Kidney glomerular epithelial cell (primary cell): ENCODE measurements at places on chromosomes 11 and 22.

DNA sequence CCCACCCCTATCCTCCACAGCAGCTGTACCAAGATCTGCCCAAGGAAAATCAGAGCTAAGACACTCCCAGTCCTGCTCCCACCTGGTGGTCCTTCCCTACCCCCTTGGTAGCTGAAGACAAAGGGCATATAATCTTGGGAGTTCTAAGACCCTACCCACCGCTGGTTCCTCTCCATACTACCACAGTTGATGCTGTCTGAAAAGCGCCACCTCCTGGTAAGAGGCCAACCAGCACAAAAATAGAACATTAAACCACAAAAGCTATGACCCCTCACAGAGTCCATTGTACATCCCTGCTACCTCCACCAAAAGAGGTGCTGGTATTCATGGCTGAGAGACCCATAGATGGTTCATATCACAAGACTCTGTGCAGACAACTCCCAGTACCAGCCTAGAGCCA lies 161.5 kb upstream of the ARHGAP42 start:
- DNase-seq, result no peak

DNA sequence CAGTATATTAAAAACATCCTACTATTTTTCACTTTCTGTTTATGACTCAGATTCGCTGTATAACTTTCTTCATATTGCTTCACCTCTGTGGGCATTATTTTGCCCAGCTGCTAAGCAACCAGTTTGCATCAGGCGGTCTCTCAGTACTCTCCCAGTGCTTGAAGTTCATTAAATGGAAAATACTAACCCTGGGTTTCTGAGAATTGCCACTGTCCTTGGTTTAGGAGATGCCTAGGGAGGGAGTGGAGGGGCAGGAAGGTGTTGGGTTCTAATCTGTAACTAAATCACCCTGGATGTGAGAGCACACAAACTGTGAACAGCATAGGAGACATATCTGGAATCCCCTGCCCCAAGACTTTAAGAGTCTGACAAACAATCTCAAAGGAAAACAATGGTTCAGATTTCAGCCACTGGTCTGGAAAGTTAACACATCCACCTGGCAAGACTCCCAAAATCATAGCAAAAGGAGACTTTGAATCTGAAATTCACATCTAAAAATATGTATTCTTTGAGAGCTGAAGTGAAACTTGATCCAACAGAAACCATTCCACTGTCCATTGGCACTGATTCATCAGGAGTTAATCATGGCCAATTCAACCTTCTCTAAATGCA lies 540.0 kb downstream of the SOX6 start:
- DNase-seq, result peak; percentile 90

DNA sequence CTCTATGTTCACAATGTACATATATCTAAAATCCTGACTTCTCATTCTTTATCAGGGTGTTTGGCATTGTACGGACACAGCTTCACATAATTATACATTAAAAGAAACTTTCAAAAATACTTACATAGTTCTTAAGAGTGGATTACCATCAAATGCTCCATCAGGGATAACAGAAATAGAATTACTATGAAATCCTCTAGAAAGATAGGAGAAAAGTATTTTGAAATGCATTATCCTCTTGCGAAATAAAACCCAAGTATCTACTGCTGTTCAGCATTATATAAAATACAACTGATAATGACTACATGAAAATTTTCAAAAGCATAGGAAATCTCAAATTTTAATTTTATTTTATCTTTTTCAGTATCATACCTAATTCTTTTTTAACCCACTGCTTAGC lies 17.8 kb upstream of the CCDC34 start:
- no peak for DNase-seq

- DNase-seq, result peak; percentile 62
Observed at GRCh38 chr22:17638182-17638431, 450 bp upstream of the BCL2L13 start.

- DNase-seq, result peak; percentile 56
Observed at GRCh38 chr11:114307524-114308203, 11.5 kb downstream of the NNMT start.

- no peak for DNase-seq
Observed at GRCh38 chr22:23452231-23453010, 127.7 kb downstream of the IGLL1 start.

GRCh38 chr22:50517495-50518260 lies 7.7 kb downstream of the SCO2 start:
- no peak for DNase-seq

GRCh38 chr11:117100556-117100955 lies 2.3 kb upstream of the SIK3 start:
- no peak for DNase-seq

GRCh38 chr11:69730500-69730899 lies 26.7 kb upstream of the FGF19 start:
- no peak for DNase-seq

DNA sequence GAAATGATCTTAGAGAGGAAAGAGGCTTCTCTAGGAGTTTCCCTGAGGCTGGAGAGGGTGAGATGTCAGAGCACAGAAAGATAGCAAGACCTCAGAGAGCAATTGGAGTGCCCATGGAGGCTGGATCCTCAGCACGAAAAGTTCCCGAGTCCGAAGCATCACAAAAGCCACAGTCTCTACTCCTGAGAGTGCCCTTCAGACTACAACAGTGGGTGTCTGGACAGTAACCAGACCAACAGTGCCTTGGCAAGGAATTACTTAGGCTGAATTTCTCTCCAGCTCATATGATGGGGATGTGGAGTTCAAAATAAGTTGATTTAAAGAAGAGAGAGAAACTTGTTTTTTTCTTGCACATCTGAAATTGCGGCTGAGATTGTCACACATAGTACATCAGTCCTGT lies 31.9 kb upstream of the PSMA1 start:
- DNase-seq, result no peak

GRCh38 chr11:2797741-2798361 lies 87.7 kb downstream of the CDKN1C start:
- no peak for DNase-seq

DNA sequence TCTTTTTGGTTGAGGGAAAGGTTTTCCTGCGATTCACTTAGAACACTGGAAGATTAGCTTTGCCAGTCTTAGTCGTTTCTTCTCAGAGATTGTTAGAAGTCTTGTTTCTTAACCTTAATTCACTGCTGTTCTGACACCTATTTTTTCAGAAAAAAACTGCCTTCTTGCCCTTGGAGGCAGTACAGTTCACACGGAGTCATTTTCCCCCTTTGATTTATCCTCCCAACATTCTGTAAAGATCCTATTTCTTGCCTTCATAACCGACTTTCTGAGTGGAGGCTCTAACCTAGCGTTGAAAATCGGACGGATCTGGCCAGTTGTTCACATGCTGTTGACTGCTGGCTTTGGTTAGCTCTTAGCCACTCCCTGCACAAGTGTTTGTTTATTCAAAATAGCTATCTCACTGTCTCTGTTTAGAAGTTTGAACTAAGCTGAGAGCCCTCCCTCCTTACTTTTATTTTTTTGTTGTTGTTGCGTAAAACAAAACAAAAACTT lies 737 bp downstream of the BCL2L13 start:
- DNase-seq, result peak; percentile 63

DNA sequence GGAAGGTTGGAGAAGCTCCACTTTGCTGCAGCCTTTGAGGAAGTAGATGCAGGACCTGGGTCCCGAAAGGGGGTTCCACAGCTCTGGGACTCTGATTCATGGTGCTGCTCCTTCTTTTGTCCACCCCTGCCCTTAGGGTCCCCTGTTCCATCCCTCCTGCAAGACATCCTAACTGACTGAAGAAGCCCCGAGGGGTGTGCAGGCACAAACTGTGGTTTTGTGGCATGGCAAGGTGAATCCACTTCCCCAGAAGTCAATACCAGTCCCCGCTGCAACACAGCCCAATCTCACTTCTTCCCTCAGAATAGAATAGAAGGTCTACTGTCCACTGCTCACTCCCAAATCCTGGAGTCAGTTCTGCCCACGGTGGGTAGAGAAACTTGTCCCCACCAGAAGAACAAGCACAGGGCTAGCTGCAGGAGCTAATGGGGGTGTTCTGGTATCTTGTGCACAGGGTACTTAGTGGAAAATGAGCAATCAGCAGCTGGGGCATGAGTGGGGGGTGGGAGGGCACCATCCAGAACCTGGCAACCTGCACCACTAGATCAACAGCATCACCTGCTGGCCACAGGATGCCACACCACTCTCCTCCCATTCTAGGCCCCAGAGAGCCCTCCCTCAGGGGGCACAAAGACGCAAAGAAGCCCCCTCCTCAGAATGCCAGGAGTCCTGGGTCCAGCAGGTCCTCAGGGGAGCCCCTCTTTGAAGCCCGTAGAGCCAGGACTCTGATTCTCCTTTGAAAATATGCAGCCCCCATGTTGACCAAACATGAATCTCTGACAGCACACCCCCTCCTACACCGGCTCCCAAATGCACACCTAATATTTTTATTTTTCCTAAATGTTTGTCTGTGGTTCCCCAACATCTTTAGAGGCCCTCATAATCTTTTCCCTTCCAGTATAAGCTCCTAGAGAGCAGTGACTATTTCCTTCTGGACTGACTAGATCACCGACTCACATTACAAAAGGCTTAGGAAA lies 14.1 kb downstream of the SPATA19 start:
- no peak for DNase-seq

DNA sequence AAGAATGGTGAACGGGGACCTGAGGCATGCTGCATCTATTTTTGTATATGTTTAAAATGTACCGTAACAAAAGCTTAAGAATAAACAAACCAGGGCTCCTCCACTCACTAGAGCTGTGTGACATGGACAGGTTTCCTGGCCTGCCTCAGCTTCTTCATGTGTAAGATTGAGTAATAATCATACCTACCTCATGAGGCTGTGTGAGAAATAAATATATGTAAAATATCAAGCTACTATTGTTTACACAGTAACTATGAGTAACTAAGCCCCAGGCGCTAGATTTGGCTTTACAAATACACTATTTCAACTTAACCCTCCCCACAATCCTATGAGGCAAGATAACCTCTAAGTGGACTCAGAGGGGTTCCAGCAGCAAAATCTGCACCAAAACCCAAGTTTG lies 66.4 kb downstream of the SMCO4 start:
- DNase-seq, result no peak

DNA sequence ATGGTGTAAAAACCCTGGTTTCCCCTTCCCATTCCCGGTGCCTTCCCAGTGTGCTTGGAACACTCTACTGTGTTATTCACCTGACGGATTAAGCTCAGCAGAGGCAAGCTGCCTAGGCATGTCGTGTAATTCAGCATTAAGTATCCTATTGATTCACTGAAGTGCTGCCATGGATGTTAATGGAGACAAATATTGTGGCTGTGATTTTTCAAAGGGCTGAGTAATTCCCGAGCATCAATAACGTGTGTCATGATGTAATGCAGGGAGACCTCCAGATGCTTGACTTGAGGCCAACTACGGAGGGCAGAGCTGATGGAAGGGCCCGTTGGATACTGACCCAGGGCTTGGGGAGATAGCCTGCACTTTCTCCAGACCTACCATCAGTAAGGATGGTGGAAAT lies 269.0 kb downstream of the ST3GAL4 start:
- no peak for DNase-seq

- no peak for DNase-seq
Observed at GRCh38 chr11:36443661-36444060, 66.4 kb downstream of the TRAF6 start.

GRCh38 chr11:111539426-111540113 lies 950 bp upstream of the LAYN start:
- no peak for DNase-seq

GRCh38 chr11:64317325-64317960 lies at the start of gene TRMT112:
TSS of gene TRMT112 (minus strand) at chr11:64317559. CDS start at chr11:64317526, 33 bp downstream.
- DNase-seq, result peak; percentile 99

- no peak for DNase-seq
Observed at GRCh38 chr11:68780829-68781228, 29.5 kb upstream of the TESMIN start.

DNA sequence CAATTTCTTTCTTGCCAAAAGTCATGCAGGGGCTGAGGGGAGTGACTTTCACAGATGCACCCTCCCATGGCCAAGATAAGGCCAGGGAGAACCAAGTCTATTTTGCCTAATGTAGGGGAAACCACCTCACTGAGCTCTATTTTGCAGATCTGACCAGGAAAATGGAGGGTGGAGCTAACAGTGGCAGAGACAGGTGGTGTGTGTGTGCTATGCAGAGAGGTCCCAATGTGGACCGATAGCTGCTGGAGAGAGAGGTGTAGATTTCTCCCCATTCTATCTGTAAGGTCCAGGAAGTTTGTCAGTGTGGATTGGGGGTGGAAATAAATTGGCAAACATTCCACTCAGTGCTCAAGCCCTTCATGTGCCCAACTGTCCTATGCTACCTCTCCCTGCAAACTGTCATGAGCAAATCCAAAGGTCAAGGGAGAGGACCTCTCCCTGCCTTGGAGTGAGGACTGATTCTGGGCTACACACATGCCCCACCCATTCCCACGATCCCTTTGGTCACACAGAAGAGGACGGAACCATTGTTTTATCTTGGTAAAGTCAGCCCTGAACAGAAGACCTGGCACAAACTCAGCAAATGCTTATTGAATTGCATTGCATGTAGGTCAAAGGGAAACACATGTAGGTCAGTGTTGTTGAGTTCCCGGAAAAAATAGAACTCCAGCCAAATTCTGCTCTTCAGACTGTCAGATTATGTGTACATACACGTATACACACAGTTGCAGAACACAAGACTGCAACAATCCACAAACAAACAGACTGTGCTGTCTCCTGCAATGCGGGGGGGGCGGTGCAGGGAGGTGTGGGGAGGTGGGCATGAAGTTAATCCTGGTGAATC lies 65.9 kb downstream of the C11orf58 start:
- DNase-seq, result no peak

- no peak for DNase-seq
Observed at GRCh38 chr11:112368381-112368780, 107.7 kb upstream of the PLET1 start.

GRCh38 chr11:114059278-114059983 lies at the start of gene ZBTB16:
TSS of gene ZBTB16 (plus strand) at chr11:114059711. CDS start at chr11:114063301, 3,590 bp downstream.
- no peak for DNase-seq

DNA sequence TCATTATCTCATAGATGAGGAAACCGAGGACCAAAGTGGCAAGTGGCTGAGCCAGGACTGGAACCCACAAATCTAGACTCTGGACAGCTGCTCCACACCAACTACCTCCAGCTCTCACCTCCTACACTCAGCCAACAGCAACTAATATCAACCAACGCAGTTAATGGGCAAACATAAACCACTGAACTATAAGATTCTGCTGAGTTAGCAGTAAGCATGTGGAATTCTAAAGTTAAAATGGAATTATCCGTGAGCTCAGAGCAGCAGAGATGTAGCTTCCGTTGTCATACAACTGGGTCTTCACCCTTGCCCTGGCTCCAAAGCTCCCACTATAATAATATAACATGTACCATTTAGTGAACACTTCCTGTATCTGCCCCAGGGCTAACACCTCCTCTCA lies 27.1 kb downstream of the FAM227A start:
- no peak for DNase-seq

- peak; percentile 97 for DNase-seq
Observed at GRCh38 chr11:18383388-18384156, 10.8 kb upstream of the LDHA start.

DNA sequence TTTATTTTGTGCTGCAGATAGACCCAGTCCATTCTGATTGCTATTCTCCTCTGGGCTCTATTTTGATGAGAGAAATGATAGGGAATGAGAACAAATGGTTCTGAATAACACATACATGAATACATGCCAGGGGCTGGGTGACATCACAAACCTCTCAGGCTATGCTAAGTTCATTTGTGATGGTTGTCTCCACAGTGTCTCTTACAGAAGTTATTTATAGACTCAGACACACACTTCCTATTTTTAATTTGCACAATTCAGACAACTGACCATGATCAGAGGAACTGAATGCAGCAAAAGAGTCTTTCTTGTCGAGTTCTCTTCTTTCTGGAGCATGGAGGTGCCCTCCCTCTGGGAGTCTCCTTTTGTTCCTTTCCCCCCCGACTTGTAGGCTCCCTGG lies 991.7 kb downstream of the OPCML start:
- DNase-seq, result no peak
